Endodermal cell (in vitro differentiated cells): ENCODE measurements at places on chromosomes 3 and 15. TPM values are rescaled to one million over a fixed set of nuclear protein-coding genes. Genes with fewer than 3 reads are reported as not detected.

CPLX3 gene
- total RNA-seq = not detected in 2 replicates

CHRNB4 gene
- 0.22 to 0.40 TPM (median 0.38 TPM) in 3 replicates for total RNA-seq

PIGZ gene
- 0.22 to 0.59 TPM (median 0.40 TPM) in 3 replicates for total RNA-seq

ENTPD3 gene
- total RNA-seq = 0.27 and 0.37 TPM in 2 replicates

GRCh38 chr3:89107461-89108290 is at the start of gene EPHA3:
Gene EPHA3 (plus strand): TSS chr3:89107621. CDS start chr3:89107749, 128 bp downstream.
- peak within 1 kb of the TSS; percentile 77 for H3K4me3 ChIP-seq
- H3K4me1 ChIP-seq = no peaks in the 10 kb centered on the region
- DNase-seq = peak; percentile 93
- H3K27me3 ChIP-seq = peaks cover 46% of the 10 kb centered on the region

DNA sequence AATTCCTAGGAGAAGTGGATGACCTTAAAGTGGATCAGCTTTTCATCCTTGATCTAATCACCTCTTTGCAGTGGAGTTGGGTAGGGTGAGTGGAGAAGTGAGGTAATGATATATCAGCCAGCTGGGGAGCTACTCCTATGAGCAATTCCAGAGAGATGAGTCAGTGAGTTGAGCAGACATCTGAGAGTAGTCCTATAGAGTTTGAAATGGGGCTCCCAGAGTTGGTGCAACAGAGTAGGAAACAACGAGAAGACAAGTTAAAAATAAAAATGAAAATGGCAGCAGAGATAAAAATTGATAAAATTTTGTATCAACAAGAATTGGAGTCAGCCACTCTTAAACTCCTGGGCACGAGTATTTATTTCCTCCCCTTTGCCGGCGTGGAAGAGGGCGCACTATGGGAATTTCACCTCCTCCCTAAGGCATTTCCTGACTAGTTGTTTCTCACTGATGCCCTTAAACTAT is 150.8 kb upstream of the DPH6 start:
- H3K27me3 ChIP-seq = no peaks in the 10 kb centered on the region
- peak; percentile 58 for DNase-seq
- H3K4me3 ChIP-seq = no peak overlapping the region
- peaks cover 6% of the 10 kb centered on the region for H3K4me1 ChIP-seq
- no peak overlapping the region for H3K27ac ChIP-seq

DNA sequence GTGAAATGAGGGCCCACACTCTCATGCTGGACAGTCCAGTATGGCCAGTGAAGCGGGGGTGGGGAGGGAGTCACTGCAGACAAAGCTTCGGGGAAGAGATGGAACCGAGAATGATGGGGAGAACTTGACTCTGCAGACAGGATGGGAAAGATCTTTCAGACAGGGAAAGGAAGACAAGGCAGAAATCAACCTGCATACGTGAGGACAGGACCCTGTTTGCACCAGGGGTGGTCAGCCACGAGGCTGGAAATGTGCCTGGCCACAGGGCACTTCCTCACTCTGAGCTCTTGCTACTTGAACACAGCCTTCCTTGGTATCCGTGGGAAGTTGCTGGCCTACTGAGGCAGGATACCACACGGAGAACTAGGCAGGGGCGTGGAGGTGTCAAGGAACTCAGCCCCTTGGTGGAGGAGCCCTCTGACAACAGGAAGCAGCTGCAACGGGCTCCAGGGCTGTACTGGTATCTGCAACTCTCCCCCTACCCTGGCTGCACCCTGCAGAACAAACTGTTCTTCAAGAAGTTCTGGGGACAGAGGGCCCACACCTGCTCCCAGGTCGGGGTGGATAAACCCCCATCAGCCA is 9.3 kb upstream of the SRP14 start:
- no peak overlapping the region for H3K27ac ChIP-seq
- DNase-seq = no peak
- H3K4me1 ChIP-seq = peaks cover 2% of the 10 kb centered on the region

GRCh38 chr15:49814709-49815108 is 193.9 kb downstream of the DTWD1 start:
- H3K27me3 ChIP-seq = no peaks in the 10 kb centered on the region
- DNase-seq = no peak
- H3K4me3 ChIP-seq = no peak overlapping the region
- peaks cover 2% of the 10 kb centered on the region for H3K4me1 ChIP-seq
- no peaks in the 10 kb centered on the region for H3K36me3 ChIP-seq
- H3K27ac ChIP-seq = no peak overlapping the region
